ENCODE measurements at places on chromosomes 3 and 15. TPM values are rescaled to one million over a fixed set of nuclear protein-coding genes. Genes with fewer than 3 reads are reported as not detected.
A peak's percentile ranks its signal among the peaks of the same experiment; 100 is the strongest.

DNA sequence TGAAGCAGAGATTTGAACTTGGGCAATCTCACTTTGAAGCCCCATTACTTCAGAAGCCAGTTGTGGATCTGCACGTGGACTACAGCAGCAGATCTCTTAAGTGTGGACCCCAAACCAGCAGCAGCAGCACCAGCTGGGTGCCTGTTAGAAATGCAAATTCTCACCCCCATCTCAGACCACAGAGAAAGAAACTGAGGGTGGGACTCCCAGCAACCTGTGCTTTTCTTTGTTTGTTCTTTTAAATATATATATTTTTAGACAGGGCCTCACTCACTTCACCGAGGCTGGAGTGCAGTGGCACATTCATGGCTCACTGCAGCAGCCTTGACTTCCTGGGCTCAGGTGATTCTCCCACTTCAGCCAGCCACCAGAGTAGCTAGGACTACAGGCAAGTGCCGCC lies 53.2 kb downstream of the SLTM start:
- H3K36me3 ChIP-seq = peaks cover 52% of the 10 kb centered on the region
- peak overlapping the region; percentile 53 for H3K27ac ChIP-seq
- no peaks in the 10 kb centered on the region for H3K27me3 ChIP-seq
- DNase-seq = no peak
- H3K4me3 ChIP-seq = no peak overlapping the region

DNA sequence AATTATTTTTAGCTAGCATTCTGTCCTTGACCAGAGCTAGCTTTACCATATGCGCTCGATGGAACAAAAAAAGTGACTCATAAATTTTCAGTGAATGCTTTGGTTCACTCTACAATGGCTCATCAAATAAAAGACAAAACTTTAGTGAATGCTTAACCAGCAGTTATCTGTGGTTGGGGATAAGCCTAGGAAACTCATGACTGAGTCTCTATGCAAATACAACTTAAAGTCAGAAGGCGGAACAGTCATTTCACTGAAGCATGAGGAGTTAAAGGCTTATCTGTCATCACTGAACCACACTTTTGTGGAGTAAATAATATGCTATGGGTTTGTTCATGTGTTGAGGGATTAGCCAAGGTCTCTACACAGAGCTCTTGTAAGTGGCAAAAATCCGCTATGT lies 308.4 kb downstream of the SQOR start:
- H3K27ac ChIP-seq = no peak overlapping the region
- no peak overlapping the region for H3K4me3 ChIP-seq
- peaks cover 6% of the 10 kb centered on the region for H3K27me3 ChIP-seq
- no peaks in the 10 kb centered on the region for H3K4me1 ChIP-seq
- no peak for DNase-seq
- no peaks in the 10 kb centered on the region for H3K36me3 ChIP-seq

- peaks cover 34% of the 10 kb centered on the region for H3K36me3 ChIP-seq
- H3K27me3 ChIP-seq = no peaks in the 10 kb centered on the region
- peak overlapping the region; percentile 99 for H3K4me3 ChIP-seq
- peak; percentile 24 for DNase-seq
- H3K27ac ChIP-seq = peak overlapping the region; percentile 99
- peaks cover 48% of the 10 kb centered on the region for H3K4me1 ChIP-seq
Observed at GRCh38 chr15:50353975-50354837, 792 bp downstream of the GABPB1 start.

DNA sequence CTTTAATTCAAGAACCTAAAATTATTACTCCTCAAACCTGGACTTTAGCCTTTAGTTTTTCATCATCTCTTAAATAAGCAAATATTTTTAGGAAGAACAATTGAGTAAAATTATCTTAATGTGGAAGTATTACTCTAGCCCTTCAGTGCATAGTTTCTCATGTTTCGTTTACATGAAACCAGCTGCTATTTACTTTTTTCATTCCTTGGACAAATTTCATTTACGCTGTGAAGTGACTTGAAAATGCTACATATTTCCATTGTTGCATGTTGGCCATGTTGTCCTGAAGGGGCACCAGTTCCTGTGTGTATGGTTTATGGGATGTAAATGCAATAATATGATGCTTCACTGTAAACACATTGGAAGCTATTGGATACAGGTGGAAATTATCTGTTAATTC lies 49.9 kb downstream of the SLC25A26 start:
- peaks cover 11% of the 10 kb centered on the region for H3K36me3 ChIP-seq
- no peak for DNase-seq
- H3K27me3 ChIP-seq = no peaks in the 10 kb centered on the region
- no peak overlapping the region for H3K4me3 ChIP-seq

DNA sequence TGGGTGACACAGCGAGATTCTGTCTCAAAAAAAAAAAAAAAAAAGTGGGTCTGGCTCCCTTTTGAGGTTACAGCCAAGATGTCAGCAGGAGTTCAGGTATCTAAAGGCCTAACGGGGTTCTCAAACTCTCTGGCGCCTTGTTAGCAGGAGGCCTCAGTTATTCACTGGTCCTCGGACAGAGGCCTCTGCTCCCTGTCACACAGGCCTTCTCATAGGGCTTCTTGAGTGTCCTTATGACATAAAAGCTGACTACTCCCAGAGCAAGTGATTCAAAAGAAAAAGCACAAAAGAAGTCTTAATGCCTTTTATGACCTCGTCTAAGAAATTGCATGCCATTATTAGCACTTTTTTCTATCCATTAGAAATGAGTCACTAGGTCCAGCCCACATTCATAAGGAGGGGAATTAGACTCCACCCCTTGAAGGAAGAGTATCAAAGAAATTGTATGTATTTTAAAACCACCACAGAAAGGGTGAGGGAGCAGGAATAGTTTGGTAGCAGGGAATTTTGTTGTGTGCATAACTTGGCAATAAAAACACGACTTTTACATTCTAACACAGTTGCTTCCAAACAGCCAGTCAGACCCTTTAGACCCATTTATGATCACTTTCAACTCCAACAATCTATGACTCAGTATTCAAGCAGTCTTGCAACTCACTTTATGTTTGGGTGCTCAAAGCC lies 90.3 kb downstream of the MEX3B start:
- H3K27me3 ChIP-seq = no peaks in the 10 kb centered on the region
- no peak overlapping the region for H3K4me3 ChIP-seq
- no peaks in the 10 kb centered on the region for H3K4me1 ChIP-seq
- no peak for DNase-seq
- peaks cover 11% of the 10 kb centered on the region for H3K36me3 ChIP-seq

GRCh38 chr3:4584456-4585249 lies 91.5 kb downstream of the ITPR1 start:
- H3K4me1 ChIP-seq = peaks cover 89% of the 10 kb centered on the region
- no peaks in the 10 kb centered on the region for H3K36me3 ChIP-seq
- DNase-seq = no peak
- H3K27ac ChIP-seq = peak overlapping the region; percentile 81
- H3K4me3 ChIP-seq = peak overlapping the region; percentile 80

DNA sequence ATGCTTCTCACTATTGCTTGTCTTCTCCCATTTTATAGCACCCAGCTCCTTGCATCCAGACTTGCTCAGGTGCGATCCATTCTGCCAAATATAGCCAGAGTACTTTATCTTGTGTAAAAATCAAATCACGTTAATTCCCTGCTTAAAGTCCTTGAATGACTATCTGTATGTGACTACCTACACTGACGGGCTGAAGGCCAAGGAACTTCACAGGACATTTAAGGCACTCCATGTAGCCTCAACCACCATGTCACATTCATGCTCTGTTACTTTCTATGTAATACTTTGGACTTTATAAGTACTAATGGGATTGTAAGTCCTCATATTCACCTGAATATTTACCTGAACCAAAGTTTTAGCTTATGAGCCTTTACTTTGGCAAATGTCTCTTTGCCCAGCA lies 489.9 kb downstream of the MECOM start:
- DNase-seq = no peak
- no peaks in the 10 kb centered on the region for H3K36me3 ChIP-seq
- no peak overlapping the region for H3K4me3 ChIP-seq
- H3K27me3 ChIP-seq = peaks cover 3% of the 10 kb centered on the region
- H3K4me1 ChIP-seq = no peaks in the 10 kb centered on the region

- no peaks in the 10 kb centered on the region for H3K27me3 ChIP-seq
- H3K4me1 ChIP-seq = no peaks in the 10 kb centered on the region
- no peak overlapping the region for H3K4me3 ChIP-seq
Observed at GRCh38 chr15:22918056-22918455, 62.1 kb downstream of the CYFIP1 start.

DNA sequence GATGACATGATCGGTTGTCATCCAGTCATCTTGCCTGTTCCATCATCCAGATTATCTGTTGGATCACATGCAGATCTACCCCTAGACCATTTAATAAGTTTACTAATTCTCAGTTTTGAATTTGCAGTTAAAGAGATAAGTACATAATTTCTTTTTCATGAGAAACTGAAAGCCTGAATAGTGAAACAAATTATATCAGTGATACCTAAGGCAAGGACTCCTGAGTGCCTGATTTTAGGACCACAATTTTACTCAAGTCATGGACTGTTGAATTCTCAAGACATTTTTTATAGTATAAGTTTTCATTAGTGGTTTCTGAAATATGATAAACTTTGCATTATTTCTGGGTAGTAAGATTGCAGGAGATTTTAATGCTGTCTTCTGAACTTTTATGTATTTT lies 13.2 kb downstream of the SIDT1 start:
- peak overlapping the region; percentile 66 for H3K27ac ChIP-seq
- no peaks in the 10 kb centered on the region for H3K27me3 ChIP-seq
- peaks cover 39% of the 10 kb centered on the region for H3K36me3 ChIP-seq
- DNase-seq = no peak

DNA sequence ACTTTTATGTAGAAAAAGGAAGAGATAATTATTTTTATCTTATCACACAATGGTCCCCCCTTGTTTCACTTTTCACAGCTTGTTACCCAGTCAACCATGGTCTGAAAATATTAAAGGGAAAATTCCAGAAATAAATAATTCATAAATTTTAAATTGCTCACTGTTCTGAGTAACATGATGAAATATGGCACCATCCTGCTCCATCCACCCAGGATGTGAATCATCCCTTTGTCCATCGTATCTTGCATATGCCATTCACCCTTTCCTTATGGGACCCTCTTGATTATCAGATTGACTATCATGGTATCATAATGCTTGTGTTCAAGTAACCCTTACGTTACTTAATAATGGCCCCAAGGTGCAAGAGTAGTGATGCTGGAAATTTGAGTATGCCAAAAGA lies 43.7 kb downstream of the ANKRD28 start:
- H3K36me3 ChIP-seq = peaks cover 24% of the 10 kb centered on the region
- DNase-seq = no peak
- H3K4me3 ChIP-seq = no peak overlapping the region
- H3K27ac ChIP-seq = no peak overlapping the region
- no peaks in the 10 kb centered on the region for H3K27me3 ChIP-seq
- H3K4me1 ChIP-seq = no peaks in the 10 kb centered on the region

DNA sequence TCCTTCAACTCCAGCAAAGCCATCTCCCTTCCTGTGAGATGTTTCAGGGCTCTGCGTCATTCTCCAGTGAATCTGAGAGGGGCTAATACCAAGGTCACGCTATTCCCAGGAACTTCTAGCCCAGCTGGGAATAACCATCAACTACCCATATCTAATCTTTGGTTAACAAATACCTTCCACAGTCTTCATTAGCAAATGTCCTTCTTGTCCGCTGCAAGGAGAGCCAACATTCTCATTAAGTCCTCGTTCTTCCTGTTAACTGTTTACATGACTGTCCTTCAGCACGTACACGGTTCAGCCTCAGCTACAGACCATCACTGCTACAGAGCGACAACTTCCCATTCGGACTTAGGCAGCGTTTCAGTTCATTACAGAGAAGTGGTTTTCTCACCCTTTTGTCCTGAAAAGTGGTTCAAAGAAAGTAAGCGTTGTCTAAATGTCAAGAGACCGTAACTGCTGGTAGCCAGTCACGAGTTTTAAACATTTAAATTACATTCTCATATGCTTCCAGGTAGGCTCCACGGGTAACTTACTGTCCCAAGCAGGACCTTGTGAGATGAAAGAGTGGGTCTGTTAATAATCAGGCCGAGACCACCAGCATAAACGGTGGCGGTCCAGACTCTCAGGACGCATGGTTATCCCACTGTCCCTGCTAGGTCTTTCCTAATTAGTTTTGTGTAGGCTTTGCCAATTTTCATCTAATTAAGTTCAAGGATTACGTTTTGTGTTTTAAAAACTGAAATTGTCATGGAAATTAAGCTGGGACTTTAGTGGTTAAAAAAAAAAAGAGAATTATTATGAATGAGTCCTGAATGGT lies 63.8 kb downstream of the CHSY1 start:
- no peak for DNase-seq
- peak overlapping the region; percentile 22 for H3K27ac ChIP-seq
- no peaks in the 10 kb centered on the region for H3K27me3 ChIP-seq
- H3K4me1 ChIP-seq = peaks cover 48% of the 10 kb centered on the region

DNA sequence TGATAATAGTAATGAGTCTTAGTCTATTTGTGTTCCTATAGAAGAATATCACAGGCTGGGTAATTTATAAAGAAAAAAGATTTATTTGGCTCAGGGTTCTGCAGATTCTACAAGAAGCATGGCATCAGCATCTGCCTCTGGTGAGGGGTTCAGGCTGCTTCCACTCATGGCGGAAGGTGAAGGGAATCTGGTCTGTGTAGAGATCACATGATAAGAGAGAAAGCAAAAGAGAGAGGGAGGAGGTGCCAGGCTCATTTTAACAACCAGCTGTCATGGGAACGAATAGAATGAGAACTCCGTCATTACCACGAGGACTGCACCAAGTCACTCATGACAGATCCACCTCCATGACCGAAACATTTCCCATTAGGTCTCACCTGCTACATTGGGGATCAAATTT lies 664.0 kb upstream of the SGO1 start:
- no peak overlapping the region for H3K4me3 ChIP-seq
- H3K36me3 ChIP-seq = no peaks in the 10 kb centered on the region
- no peaks in the 10 kb centered on the region for H3K4me1 ChIP-seq
- no peak overlapping the region for H3K27ac ChIP-seq
- DNase-seq = no peak
- no peaks in the 10 kb centered on the region for H3K27me3 ChIP-seq

GRCh38 chr3:140399871-140400270 lies 278.0 kb upstream of the TRIM42 start:
- no peaks in the 10 kb centered on the region for H3K36me3 ChIP-seq
- H3K4me1 ChIP-seq = no peaks in the 10 kb centered on the region
- H3K27ac ChIP-seq = no peak overlapping the region
- no peak for DNase-seq
- H3K27me3 ChIP-seq = peaks cover 20% of the 10 kb centered on the region

DNA sequence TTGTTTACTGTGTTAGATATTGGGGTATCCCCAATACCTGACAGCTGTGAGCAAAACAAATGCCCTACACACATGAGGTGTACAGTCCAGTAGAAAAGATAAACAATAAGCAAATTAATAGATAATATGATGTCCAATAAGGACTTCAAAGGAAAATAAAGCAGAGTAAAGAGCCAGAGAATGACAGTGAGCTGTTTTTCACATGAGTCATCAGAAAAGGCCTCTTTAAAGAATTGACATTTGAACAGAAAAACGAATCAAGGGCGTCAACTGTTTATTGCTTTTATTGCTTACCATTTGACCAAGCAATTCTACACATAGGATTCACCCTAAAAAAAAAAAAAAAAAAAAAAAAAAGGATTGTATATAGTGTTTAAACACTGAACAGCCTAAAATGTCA lies 96.6 kb upstream of the FLNB start:
- no peak overlapping the region for H3K4me3 ChIP-seq
- no peak for DNase-seq
- H3K27me3 ChIP-seq = no peaks in the 10 kb centered on the region
- H3K27ac ChIP-seq = no peak overlapping the region
- H3K4me1 ChIP-seq = no peaks in the 10 kb centered on the region
- peaks cover 16% of the 10 kb centered on the region for H3K36me3 ChIP-seq

The SCAANT1 gene
- total RNA-seq = not detected

The CELF6 gene
- 5.9 TPM for total RNA-seq

The GNAT1 gene
- not detected for total RNA-seq
